MM.1S (cell line): ENCODE measurements at places on chromosomes 1 and 21.

DNA sequence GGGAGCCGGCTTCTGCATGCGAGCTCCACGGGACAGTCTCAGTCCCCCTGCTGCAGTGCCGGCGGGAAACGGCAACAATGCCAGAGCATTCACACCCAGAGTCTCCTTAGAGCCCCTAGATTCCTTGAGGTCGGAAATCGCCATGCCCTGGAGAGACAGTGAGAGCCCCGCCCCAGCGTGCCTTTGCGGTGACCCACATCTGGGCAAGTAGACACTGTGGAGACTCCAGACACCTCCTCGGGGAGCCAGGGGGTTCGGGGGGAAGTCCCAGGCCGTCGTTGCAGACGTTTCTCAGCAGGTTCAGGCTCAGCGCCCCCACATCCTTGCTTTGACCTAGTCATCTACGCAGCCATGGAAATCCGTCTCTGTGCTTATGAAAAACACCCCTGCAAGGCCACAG is 81.3 kb upstream of the ARHGEF16 start:
- no peak for DNase-seq

- no peak for DNase-seq
These were observed 787 bp downstream of the PTGFR start for GRCh38 chr1:78491451-78492071.

GRCh38 chr1:14677292-14677971 is 78.9 kb downstream of the KAZN start:
- DNase-seq, result no peak

GRCh38 chr1:173212952-173213491 is 5.9 kb upstream of the TNFSF4 start:
- DNase-seq, result no peak

GRCh38 chr21:36428761-36429432 is 43.7 kb downstream of the CHAF1B start:
- DNase-seq, result no peak

DNA sequence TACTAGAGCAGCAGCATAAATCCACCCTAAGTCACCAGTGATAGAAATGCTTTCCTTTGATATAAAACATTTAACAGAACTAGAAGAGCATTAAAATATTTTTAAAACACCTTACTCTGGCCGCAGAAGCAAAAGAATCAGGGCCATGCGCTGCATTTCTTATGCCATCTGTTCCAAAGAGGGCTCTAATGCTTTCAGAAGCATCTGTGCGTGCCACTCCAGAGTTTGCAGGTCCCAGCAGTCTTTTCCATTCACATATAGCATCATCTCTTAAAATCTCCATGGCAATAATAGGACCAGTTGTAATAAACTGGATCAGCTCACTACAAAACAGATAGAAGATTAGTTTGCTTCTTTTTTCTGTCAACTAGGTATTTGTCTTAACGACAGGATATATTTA is 69.2 kb downstream of the NME7 start:
- DNase-seq, result no peak

DNA sequence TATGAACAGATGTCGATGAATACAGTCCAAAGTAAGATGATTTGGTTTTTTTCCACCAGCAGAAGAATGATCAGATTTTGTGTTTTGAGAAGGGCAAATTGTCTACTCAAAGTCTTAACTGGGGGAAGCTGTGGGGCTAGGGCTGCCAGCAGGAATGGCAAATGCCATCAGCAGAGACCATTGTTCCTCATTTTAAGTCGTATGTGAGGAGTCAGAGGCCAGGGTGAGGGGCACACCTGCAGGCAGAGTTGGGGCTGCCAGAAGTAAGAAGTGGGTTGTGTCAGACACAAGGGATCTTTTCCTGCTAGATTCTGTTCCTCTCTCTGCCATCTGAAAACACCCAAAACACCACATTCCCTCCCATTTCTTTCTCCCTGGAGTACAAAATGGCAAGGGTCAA is 8.7 kb downstream of the PARK7 start:
- DNase-seq, result no peak

- no peak for DNase-seq
These were observed 79.2 kb downstream of the MAN1C1 start for GRCh38 chr1:25695771-25696311.

GRCh38 chr21:24118738-24119459 is 1488.4 kb downstream of the MRPL39 start:
- DNase-seq, result no peak

GRCh38 chr1:44405798-44406736 is 1.0 kb downstream of the RNF220 start:
- DNase-seq, result no peak

DNA sequence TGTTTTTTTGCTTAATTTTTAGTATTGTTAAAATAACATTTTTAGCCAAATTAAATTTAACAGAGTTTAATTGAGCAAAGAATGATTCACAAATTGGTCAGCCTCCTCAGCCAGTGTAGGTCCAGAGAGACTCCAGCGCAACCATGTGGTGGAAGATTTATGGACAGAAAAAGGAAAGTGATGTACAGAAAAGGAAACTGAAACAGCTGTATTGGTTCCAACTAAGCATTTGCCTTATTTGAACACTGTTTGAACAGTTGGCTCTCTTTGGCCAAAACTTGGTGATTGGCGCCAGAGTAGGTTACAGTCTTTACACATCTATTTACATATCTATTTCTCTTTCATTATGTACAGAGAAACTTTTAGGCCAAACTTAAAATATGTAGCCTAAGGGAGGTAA is 19.4 kb downstream of the RPS6KC1 start:
- DNase-seq, result peak; percentile 87

GRCh38 chr1:22285549-22286396 is 142.9 kb upstream of the WNT4 start:
- no peak for DNase-seq

- no peak for DNase-seq
These were observed 81.8 kb downstream of the LAMC2 start for GRCh38 chr1:183267646-183268431.

- no peak for DNase-seq
These were observed 175.4 kb downstream of the ZBTB18 start for GRCh38 chr1:244226435-244226834.

DNA sequence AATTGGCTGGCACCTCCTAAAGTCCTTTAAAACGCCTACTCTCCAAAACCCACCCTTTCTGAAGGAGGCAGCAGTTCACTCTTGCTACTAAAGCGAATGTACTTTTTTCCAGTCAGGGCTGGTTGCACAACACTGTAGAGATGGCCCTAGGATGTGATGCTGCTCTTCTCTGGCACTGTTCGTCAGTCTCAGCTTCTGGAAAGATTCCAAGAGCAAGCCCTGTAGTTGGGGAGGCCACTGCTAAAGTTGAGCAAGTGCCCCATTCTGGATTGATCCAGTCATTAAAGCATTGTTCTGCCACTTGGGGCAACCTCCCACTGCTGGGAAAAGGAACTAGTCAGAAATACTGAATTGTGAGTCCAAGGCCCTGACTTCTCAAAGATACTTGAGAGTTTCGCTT is 28.5 kb upstream of the KCNQ4 start:
- DNase-seq, result no peak

DNA sequence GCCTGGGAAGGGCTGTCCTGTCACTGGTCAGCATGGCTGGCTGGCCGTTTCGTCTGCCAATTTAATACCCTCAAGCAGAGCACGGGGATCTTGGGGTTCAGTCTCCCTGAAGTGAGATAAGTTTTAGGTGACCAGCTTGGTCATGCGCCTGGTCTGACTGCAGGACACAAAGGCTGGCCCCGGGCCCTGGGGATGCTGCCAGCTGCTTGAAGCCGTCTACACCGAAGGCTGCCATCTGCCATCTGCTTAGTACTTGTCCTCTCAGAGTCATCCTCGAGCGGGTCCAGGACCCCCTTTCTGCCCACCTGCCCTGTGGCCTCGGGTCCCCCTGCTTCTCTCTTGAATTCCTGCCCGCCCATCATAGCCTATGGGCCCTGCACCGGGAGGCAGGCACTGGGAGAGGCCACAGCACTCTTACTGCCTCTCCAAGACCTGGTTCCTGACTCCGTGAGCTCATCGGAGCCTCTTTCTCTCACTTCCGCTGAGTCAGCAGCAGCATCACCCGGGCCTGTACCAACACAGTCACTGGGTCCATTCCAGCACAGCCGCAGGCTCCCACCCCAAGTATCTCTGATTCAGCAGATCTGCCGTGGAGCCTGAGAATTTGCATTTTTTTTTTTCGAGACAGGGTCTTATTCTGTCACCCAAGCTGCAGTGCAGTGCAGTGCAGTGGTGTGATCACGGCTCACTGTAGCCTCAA is 7.0 kb downstream of the FBLIM1 start:
- peak; percentile 45 for DNase-seq

GRCh38 chr1:187872550-187872949 is 1043.8 kb downstream of the PLA2G4A start:
- DNase-seq, result no peak

- DNase-seq, result no peak
These were observed 258.3 kb downstream of the SPATA17 start for GRCh38 chr1:217889401-217889800.

GRCh38 chr1:99438656-99439230 is 174.5 kb downstream of the PLPPR4 start:
- no peak for DNase-seq

GRCh38 chr1:94398356-94398755 is 19.8 kb upstream of the ABCD3 start:
- no peak for DNase-seq

DNA sequence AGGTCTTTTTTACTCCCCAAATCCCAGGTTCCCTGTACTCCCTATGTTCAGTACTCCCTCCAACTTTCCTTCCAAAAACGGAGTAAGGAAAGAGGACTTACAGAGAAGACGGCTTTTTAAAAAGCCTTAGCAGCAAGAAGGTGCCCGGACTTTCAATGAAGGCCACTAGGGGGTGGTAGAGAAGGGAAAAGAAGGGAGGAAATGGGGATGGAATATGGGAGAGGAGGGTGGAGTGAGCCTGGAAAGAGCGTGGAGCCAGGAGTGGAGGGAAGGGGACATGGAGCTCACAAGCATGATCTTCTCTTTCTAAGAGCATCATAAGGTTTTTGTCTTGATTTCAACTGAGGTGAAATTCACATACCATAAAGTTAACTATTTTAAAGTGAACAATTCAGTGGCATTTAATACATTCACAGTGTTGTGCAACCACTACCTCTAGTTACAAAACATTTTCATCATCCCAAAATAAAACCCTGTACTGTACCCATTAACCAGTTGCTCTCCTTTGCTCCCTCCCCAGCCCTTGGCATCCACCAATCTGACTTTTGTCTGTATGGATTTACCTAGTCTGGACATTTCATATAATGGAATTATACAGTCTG is 129.9 kb downstream of the ZNF281 start:
- DNase-seq, result peak; percentile 34

GRCh38 chr21:26473471-26473870 is 99.6 kb downstream of the CYYR1 start:
- DNase-seq, result no peak

DNA sequence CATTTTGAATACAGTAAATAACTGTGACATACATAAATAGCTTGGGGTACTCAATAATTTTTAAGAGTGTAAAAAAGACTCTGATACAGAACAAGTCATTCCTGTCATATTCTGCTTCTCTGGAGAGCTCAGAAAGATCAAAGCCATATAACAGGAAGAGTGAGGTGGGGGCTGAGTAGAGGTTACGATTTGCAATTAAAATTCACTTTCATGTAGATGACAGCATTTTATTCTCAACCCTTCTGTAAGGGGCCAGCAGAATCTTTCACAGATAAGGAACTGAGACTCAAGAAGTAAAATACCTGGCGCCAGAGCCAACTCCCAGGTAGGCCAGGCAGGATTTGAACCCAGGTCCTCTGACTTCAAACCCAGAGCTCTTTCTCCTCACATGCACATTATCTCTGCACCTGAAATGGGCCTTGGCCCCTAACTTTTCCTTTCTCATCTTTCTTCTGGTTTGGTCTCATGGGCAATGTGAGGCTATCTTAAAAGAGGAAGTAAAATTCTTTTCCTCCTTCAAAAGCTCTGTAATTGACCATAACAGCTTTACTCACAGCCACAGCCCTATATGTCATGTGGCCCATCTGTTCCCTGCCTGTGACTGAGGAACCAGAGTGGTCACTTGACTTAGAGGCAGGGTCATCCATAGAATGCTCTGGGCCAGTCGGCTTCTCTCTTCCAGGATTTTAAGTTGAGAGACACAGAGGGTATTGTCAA is 80.9 kb upstream of the SYT6 start:
- no peak for DNase-seq

- no peak for DNase-seq
These were observed 4.4 kb upstream of the ZSCAN20 start for GRCh38 chr1:33468011-33468410.

DNA sequence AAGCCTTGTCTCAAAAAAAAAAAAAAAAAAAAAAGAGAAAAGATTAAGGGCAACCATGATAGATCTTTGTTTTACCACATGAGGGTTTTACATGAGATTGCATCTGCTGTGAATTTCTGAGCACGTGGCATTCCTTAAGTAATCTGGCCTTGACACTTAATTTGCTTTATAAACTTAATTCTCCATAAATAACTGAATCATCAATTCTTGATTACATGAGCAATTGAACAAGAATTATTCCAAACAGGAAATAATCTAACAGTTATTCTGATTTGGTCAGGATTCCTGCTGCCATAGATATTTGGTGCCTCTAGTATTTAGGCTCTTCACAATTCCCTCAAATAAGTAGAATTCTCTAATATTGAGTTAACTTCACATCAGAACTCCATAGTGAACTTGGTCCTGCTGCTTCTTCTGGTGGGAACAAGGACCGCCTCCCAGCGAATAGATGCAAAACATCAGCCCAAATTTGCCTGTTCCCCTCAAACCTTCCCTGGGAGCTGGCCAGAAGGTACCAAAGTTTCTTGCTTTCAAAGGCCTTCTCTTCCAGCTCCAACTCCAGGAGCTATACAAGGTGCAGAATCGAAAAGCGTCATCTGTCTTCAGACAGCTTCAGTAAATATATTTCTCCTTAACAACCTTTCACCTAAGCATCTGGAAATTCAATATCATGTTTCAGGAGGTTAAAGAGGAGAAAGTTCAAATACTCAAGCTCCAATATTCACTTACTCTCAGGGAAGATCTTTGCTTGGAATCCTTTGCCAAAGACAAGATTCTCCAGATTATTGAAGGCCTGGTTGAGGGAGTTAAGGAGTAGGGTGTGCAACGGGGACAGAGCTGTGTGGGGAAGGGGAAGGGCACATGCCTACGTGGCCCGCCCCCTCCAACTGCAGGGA is 1.0 kb downstream of the KRTCAP2 start:
- no peak for DNase-seq

- DNase-seq, result no peak
These were observed 468.1 kb downstream of the RPS6KC1 start for GRCh38 chr1:213519098-213519497.

DNA sequence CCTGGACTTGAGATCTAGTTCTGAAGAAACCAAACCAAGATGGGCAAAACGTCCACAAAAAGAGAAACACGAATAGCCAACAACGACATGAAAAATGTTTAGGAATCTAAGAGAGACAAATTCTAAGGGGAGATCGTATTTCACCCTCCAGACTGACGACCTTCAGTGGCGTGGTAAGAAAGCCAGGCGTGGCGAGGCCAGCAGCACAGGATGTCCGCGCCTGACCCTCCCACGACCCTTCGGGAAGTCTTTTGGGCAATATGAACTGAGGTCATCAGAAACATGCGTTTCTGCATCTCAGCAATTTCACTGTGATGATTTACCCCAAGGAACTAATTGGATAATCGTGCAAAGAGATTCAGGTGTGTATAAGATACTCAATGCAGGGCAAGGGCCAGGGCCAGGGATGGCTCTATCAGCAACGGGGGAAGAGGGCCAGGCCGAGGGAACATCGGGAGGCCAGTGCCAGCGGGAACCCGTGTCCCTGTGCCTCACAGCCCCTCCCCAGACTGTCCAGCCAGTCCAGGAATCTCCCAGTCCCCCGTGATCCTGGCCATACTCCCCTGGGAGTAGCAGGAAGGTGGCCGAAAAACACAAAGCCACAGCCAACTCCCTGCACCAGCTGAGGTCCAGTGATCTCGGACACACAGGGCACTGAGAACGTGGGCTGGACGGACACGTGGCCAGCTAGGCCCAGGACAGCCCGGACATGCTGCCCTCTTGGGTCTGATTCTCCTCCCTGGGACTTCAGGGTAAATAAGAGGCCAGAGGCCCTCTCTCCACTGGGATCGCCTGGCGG is 53.6 kb upstream of the ADARB1 start:
- DNase-seq, result no peak
